Esophagus mucosa (tissue), 1 donor: ENCODE measurements at places on chromosomes 1 and 21. TPM values are rescaled to one million over a fixed set of nuclear protein-coding genes. Genes with fewer than 3 reads are reported as not detected.
A peak's percentile ranks its signal among the peaks of the same experiment; 100 is the strongest.

DNA sequence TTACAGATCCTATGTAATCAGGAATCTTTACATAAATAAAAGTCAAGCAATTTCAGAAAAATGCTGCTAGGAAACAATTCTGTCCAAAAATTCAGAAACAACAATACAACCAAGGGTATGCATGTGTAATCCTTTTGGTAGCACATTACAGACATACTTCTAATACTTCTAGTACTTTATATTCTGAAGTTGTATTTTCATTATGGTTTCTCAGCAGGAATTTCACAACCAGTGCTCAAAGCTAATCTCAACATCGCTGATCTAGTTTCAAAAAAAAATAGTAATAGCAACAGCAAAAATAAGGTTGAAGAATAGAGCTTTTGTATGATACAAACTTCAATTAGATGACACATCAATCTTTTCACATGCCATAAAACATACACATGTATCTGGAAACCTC is 545.2 kb downstream of the LTN1 start:
- no peak for ATAC-seq

- no peak for ATAC-seq
These were observed 4.6 kb downstream of the JUN start for GRCh38 chr1:58779059-58779754.

- ATAC-seq, result no peak
These were observed 23.6 kb upstream of the WASF2 start for GRCh38 chr1:27513528-27513927.

DNA sequence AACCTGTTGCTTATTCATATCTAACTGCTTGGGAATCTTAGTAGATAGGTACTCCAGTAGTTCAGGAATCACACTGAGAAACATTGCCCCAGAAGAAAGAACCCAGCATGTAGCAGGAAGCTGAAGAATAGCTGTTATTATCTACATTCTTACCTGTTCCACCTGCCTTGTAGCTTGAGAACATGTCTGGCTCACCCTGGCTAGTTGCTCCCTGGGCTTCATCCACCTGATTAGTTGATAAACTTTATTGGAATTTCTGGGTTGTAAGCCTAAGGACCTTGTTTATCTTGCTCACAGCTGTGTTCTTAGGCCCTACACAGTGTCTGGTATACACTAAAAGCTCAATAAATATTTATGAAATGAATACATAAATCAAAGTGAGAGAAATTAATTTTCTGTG is 106.3 kb upstream of the DMRTA2 start:
- ATAC-seq, result no peak

GRCh38 chr1:12773438-12773837 is at the start of gene PRAMEF12:
Gene PRAMEF12, plus strand, starts transcription at chr1:12773738. Its CDS starts 1,130 bp downstream, at chr1:12774868.
- no peak for ATAC-seq

DNA sequence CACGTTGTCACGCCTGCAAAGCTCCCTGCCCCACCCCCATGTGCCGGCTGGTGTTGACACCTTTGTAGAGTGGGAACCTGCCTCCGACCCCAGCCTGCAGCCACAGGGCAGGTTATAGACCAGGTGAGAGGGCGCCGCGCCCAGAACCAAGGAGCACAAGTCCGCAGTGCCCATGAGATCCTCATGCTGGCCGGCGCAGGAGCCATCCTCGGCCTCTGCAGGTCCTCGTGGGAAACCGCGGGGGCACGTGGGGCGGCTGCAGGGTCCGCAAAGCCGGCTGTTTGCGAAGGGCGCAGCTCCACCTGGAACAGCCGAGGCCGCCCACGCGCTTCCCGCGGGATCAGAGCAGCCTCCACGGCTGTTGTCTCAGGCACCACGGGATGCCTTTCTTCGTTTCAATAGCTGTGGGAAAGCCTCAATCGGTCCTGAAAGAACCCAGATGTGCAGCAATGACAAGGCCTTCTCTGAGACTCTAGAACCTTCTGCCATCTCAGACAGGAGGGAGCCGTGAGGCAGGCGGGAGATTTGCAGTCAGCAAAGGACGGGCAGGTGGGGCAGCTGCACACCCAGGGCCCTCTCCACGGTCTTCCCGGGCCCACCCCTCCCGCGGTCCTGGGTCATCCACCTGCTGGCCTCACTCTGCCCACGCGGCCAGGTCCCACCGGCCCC is 29.9 kb downstream of the POFUT2 start:
- ATAC-seq, result no peak

GRCh38 chr1:2343023-2343935 is 48.1 kb downstream of the MORN1 start:
- ATAC-seq, result no peak

GRCh38 chr21:38544661-38545060 is 46.4 kb upstream of the ERG start:
- ATAC-seq, result peak; percentile 42

DNA sequence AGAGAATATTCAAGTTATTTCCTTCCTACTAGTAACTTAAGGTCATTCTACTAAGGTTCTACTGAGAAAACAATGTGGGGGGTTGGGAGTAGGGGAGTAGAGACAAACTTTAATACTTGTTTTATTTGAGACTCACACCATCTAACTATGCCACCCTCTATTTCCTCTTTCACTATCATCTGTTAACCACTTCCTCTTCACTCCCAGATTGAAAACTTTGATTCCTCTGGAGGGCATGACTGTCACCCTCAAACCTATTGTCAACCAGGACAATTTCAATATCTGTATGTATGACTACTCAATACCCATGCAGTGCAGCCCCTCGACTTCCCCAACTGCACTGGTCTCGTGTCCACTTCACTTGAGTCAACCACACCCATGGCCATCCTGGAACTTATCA is 165.6 kb upstream of the POGK start:
- no peak for ATAC-seq

DNA sequence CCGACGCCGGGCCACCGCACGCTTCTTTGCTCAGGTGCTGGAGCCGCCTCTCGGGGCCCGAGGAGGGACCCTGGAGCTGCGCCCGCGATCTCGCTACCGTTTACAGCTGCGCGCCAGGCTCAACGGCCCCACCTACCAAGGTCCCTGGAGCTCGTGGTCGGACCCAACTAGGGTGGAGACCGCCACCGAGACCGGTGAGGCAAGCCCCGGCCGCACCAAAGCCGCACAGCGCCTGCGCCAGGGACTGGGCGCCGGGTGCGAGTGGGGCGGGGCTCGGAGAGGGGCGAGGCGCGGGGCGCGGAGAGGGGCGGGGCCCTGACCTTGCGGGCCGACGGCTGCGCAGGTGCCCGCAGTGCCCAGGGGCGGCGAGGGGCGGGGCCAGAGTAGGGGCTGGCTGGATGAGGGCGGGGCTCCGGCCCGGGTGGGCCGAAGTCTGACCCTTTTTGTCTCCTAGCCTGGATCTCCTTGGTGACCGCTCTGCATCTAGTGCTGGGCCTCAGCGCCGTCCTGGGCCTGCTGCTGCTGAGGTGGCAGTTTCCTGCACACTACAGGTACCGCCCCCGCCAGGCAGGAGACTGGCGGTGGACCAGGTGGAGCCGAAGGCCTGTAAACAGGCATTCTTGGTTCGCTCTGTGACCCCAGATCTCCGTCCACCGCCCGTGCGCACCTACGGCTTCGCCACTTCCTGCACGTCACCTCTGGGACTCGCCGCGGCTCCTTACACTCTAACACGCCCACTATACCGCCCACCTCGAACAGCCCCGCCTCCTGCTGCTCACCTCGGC is 9.8 kb upstream of the CDC20 start:
- peak; percentile 96 for ATAC-seq

GRCh38 chr1:81730881-81731280 is 69.9 kb upstream of the ADGRL2 start:
- ATAC-seq, result no peak

DNA sequence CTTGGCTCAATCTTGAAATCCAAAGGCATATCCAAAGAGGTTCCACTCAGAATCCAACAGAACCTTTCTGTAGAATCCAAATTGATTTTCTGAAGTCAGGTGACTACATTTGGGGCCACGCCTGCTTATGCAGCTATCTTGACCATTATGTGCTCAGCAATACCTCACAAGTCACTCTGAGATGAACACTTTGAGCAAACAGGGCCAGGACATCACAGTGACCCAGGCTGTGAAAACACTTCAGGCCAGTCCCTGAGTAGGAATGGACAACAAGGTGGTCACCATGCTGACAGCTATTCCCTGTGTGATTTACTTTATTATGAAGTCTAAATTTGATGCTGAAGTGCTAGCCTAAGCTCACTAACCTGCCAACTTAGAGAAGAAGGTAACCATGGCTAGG is at the start of gene AKNAD1:
TSS of gene AKNAD1 (minus strand) at position 101 of the 400 bp plus-strand sequence. CDS start 4,430 bp downstream, outside the sequence.
- no peak for ATAC-seq

- no peak for ATAC-seq
These were observed 31.7 kb downstream of the ST6GALNAC3 start for GRCh38 chr1:76106251-76106650.

- no peak for ATAC-seq
These were observed 76.3 kb upstream of the LRRC7 start for GRCh38 chr1:69491416-69491815.

- ATAC-seq, result no peak
These were observed 1.1 kb upstream of the COA6 start for GRCh38 chr1:234372011-234372757.

GRCh38 chr1:16014509-16015482 is 3.0 kb downstream of the HSPB7 start:
- ATAC-seq, result no peak

- ATAC-seq, result no peak
These were observed 19.9 kb upstream of the ABCB10 start for GRCh38 chr1:229578168-229579058.

- no peak for ATAC-seq
These were observed 37.1 kb upstream of the TRIM67 start for GRCh38 chr1:231124746-231125145.

DNA sequence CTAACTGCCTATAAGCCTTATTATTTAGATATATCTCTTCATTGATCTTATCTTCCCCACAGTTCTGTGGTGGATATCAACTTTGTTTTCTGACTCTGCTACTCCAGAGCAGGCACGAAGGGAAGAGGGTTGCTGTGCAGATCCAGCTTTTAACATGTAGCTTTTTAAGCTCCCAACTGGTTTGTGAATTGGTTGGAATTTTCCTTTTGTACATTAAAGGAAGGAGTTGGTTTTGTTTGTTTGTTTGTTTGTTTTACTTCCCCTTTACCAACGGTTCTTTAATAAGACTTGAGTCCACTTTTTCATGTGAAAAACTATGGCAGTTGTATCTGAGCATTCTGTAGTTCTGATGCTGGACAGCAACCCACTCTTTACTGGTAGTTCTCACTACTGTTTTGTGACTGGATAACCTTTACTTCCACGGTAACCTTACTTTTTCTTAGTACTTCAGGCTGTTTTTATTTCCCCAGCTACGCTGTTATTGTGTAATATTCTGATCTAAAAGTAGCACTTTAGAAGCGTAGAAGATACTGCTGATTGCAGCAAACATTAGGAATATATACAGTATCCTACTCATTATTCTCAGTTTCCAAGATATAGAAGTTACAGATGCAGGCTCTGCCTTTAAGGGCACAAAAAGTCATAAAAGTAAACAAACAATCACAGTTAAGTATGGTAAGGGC is 1.6 kb downstream of the GNPAT start:
- no peak for ATAC-seq

GRCh38 chr1:179303200-179303785 is 9.7 kb downstream of the SOAT1 start:
- ATAC-seq, result no peak

DNA sequence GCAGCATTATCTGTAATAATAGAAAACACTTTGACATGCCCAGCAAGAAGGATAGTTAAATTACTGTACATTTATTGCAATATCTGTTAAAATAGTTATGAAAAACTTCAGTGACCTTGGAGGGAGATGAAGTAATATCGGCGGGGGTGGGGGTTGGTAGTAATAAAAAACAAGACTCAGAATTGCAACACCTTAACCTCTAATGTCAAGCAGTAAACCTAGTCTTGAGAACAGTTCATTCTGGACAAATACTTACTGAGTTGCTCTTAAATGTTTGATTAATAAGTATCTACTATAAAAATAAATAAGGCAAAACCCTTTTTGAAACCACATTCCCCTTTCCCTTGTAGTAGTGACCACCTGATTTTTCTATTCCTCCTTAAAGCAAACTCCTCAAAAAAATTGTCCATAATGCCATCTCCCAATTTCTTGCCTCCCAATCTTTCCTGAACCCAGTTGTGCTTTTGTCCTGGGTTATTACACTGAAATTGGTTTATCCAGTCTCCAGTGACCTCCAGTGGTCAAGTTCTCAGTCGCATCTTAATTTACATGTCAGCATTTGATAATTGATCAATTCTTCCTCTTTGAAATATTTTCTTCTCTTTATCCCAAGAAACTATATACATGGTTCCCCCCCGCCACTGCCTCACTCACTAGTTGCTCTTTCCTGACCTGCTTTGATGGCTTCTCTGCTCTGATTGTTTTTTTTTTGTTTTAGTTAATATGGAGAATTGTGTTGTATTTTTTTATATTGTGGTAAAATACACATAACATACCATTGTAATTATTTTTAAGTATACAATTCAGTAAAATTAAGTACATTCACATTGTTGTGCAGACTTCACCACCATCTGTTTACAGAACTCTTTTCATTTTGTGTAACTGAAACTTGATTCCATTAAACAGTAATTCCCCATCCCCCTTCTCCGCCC is 36.8 kb downstream of the RAP1A start:
- peak; percentile 51 for ATAC-seq

GRCh38 chr1:151838222-151839081 is 1.2 kb downstream of the C2CD4D start:
- peak; percentile 12 for ATAC-seq

DNA sequence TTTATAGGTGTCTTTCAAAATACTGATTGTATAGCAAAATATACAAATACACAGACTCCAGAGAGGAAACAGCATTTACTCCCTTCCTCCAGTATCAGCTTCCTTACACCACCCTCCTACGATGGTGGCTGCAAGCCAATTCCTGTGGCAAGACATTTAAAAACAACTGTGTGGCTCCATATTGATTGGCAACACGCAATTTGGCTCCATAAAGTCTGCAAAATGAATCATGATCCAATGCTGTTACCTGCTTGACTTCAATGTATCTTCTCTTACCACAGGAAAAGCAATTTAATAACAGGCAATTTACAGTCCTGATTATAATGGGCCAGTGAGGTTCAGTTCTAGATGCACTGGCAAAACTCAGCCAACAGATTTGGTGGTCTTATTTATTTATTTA is 19.7 kb upstream of the ATP6V1G3 start:
- no peak for ATAC-seq

GRCh38 chr1:163477276-163477830 is 155.6 kb downstream of the NUF2 start:
- ATAC-seq, result no peak

GRCh38 chr1:26419494-26419893 is 8.9 kb downstream of the LIN28A start:
- no peak for ATAC-seq

The FCRL2 gene
- total RNA-seq, result 0.56 TPM

The HSPB7 gene
- 1.6 TPM for total RNA-seq

The SCAF4 gene
- total RNA-seq, result 19.8 TPM

The TEX38 gene
- total RNA-seq, result not detected

The PCSK9 gene
- total RNA-seq, result 18.3 TPM

The LCK gene
- 1.00 TPM for total RNA-seq

The CRNN gene
- total RNA-seq, result 1,110 TPM

The TAL1 gene
- total RNA-seq, result 0.64 TPM

The DNAH14 gene
- 5.9 TPM for total RNA-seq
